ENCODE measurements at places on chromosomes 11 and 22.

DNA sequence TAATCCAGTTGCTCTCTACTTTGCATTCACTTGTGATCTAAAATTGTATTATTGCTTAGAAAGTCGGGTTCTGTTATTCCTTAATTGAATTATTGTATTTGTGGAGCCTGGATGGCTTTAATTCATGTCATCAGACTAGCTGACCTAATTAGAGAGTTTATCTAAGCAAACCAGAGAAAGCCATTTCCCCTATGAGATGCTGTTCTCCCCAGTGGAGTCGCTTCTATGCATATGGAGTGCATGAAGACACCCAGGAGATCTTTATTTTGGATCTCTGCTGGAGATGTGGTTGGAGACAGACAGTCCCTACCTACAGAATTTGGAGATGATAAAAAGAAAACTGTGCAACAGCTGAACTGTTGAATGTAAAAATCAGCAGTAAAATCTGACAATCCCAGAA, 45.2 kb upstream of the MYO18B start:
- no peak for DNase-seq

DNA sequence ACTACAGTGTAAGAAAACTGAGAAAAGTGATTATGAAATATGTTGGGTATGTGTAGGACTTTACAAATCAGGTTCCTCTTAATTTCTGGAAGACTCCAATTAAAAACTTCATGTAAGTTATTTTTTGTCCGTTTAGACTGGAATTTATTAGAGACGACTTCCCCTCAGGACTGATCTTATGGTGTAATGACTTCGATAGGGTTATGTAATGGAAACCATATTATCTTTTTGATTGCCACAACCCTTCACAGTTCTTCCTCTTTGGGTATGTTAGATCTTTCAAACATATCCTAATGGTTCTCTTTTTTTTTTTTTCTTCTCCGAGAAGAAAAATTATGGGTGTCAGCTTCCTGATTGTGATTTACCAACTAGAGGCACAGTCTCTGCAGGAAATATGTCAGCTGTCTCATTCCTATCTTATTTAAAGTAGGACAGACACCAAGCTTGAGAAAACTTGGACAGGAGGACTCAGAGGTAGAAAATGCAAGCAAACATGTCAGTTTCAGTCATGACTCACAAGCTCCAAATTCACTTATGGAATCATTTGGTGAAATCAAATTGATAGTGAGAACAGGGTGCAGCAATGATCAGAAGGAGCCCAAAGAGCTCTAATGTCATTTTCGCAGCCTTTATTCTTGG, 11.1 kb upstream of the LDLRAD3 start:
- no peak for DNase-seq

GRCh38 chr11:129119036-129119435, 73.1 kb downstream of the ARHGAP32 start:
- DNase-seq = no peak

DNA sequence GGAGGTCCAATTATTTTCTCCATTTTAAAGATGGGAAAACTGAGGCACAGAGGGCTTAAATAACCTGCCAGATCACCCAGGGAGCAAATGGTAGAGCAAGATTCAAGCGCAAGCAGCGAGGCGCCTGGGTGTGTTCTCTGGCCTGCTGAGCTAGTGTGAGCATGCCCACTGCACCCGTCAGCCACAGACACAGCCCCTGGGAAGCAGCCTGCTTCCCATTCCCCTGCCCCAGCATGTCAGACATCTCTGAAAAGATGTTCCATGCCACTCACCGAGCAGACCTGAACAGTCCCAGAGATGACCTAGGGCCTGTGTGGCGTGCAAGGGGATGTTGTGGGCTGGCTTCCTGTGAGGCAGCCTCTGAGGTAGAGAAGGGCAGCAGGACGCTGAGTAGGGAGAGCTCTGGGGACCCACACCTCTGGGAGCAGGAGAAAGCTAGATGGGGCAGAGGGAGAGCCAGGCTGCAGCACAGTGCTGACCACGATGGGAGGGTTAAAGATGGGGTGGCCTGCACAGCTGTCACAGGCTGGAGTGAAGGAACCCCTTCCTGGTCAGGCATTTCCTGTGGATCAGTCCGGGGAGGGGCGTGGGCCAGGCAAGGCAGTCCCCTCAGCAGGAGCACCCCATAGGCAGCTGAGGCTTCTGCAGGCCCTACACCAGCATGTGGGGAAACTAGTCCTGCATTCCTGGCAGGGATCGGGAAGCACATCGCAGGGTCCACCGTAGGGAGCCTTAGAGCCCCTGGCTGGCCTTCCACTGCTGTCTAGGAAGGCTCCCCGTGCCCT, 101.4 kb downstream of the GALNT18 start:
- DNase-seq = no peak

GRCh38 chr11:43567396-43567975, 113.1 kb upstream of the HSD17B12 start:
- DNase-seq = no peak

GRCh38 chr11:79340535-79340934, 100.3 kb downstream of the TENM4 start:
- DNase-seq = no peak

GRCh38 chr11:45388472-45388871, 102.3 kb upstream of the SYT13 start:
- DNase-seq = no peak

DNA sequence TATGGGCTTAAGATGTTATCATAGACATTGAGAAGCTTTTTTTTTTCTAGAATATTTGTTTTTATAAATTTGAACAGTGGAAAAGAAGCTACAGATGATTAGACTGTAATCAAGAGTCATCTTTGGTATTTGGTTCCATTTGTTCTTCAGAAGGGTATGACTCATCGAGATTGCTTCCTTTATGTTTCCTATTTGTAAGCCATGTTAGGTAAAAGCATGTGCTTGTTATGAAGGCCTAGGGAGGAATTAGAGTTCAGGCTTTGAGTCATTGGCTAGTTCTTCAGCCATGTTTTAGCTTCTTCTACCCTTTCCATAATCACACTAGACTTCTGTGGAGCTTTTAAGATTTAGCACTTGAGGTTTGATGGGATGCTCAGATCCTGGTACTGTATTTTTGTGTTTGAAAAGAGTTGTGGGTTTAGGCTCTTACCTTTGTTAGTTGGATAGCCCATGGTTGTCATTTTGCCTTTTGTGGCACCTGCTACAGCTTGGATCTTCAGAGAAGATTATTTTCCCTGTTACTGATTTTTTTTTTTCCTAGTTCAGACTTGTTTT, 44.3 kb downstream of the POLD3 start:
- no peak for DNase-seq

GRCh38 chr11:115922876-115923275, 418.7 kb upstream of the CADM1 start:
- DNase-seq = no peak

GRCh38 chr11:69076129-69076791, 27.5 kb downstream of the TPCN2 start:
- DNase-seq = no peak

DNA sequence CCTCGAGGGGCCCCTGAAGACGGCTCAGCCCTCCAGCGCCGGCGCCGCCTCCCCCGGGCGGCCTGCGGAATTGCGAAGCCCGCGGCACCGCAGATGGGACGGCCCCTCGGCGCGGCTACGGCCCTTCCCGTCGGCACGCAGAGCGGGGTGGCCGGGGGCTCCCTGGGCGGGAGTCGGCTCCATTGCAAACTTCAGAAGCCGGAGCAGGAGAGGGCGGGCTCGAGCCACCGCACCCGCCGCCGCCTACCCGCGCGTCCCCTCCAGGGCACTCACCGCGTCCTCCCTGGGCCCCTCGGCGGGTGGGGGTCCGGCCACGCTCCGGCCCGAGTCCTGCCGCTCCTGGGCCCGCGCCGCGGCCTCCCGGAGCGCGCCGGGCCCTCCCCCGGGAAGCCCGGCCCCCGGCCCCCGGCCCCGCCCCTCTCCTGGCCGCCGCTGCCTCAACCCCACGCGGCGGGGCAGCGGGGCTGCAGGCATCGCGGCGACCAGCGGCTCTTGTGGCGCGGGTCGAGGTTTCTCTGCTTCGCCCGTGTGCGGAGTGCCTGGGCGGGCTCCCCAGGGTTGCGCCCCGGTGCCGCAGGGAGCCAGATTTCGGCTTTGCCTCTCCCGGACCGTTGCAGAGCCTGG, at the start of gene PACSIN3:
Gene PACSIN3 (minus strand): TSS at position 359 of the 624 bp plus-strand sequence. CDS start 3,707 bp downstream, outside the sequence.
- no peak for DNase-seq

- DNase-seq = no peak
Measured at GRCh38 chr11:108666373-108666772, 1.5 kb downstream of the DDX10 start.

DNA sequence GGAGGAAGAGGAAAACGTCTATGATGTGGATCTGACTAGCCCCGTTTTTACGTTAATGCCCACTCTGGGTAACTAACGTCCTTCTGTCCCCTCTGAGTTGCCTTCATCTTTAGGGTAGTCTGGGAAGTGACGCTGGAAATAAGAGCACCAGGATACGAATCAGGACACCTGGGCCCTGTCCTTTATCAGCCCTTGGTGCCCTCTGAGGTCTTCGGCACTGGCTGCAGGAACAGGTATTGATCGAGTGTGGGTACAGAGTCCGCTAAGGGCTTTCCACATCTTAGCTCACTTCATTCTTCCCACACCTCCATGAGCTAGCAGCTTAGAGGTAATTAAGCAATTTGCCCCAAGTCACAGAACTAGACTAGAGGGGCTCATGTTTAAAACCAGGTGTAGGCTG, 223.8 kb downstream of the DBX1 start:
- DNase-seq = no peak

- no peak for DNase-seq
Measured at GRCh38 chr11:115300660-115301428, 203.4 kb downstream of the CADM1 start.

DNA sequence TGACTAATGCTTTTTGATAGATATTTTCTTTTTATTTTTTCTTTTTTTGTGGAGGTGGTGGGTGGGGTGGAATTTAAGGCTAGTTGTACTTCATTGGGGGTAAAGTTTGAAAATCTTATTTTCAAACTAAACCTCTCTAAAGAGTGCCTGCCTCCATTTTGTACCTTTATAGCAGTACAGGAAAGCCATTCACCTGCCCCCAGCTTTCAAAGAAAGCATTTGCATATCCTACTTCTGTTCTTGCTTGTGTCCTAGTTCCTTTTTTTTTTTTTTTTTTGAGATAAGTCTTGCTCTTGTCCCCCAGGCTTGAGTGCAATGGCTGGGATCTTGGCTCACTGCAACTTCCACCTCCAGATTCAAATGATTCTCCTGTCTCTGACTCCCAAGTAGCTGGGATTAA, 766.2 kb upstream of the LRRC4C start:
- no peak for DNase-seq

DNA sequence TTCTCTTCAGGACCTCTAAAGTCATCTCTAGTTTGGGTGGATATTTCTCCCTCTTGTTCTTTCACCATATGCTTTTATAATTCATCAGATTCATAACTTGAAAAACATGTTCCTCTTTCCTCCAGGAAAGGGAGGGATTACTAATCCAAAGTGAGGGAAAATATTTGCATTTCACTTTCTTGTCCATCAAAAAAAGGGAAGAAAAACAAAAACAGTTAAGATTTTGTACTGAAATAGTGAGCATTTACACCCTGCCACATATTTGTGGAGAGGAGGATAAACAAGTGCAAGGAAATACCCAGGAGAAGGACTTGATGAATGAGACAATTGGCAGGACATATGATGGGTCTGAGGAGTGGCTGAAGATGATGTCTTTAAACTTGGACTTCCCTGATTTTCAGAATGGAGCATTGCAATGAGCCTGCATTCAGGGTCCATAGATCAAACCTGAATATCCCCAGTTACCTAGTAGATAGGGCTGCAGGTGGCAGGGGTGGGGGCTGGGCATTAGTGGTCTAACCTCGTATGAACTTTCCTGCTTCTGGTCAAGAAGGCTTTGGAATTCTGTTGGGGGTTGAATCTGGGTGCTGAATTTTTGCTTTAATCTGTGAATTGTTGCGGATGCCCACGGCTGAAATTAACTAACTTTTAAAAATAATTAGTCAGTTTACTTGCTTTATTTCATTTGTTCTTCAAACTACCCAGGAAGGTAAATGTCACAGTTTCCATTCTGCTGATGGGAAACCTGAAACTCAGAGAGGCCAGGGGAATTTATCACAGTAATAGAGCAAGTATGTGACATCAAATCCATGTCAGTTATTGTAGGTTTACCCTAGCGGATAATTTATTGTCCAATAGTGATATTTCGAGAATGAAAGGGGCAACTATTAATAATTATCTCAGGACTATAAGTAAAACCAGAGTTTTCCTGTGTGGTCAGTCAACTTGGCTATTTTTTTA, 36.9 kb upstream of the TMEM123 start:
- no peak for DNase-seq

DNA sequence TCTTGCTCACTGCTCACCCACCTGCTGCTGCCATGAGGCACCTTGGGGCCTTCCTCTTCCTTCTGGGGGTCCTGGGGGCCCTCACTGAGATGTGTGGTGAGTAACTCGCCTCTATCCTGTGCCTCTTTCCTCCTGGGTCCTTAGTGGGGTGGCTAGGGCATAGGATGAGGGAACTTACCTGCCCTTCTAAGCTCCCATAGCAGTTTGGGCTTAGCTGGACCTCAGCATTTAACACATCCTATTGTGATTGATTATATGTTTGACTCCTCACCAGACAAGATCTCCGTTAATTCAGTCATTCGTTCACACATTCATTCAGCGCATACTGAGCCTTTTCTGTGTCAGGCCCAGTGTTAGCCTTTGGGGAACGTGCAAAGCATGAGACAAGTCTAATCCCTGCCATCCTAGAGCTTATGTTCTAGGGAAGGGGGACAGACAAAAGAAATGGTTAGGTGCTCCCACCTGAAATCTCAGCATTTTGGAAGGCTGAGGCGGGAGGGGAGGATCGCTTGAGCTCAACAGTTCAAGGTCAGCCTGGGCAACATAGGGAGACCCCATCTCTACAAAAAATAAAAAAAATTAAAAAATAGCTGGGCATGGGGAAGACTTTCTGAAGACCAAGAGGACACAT, 441 bp downstream of the TCN2 start:
- no peak for DNase-seq

DNA sequence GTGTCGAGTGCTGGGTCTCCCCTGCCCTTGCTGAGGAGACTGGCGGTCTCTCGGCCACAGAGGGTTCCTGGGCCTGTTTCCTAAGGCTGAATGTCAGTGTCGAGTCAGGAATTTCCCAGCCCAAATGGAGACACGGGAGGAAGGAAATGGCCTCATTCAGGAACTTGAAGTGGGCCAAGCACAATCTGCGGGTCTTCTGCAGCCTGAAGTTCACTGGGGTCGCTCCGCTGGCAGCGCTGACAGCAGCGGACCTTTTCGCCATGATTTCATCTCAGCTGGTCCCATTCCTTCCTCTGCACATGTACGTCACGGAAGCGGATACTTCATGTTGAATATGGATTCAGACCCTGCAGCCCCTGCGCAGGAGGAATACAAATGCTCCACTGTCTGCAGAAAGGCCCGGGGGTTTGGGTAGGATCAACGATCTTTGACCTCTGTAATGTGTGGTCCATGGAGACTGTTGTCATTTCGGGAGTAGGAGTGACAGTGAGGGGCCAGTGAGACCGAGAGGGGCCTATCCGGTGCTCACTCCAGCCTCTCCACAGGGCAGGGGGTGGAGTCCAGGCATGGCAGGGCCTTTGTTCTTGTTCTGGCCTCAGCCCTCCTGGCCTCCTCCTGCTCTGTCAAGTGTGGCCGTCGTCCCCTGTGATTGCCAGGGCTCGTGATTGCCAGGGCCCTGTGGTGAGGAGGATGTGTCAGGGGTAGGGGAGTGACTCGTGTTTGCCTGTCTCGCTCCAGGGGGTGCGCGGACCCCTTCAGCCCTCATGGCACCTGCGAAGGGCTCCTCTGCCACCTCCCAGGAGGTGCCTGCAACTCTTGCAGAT, 402.3 kb downstream of the TBC1D22A start:
- DNase-seq = no peak

Measured in cerebellar nuclear complex (tissue), 1 donor.